Foreskin keratinocyte (primary cell): ENCODE measurements at places on chromosomes 7 and 10.

DNA sequence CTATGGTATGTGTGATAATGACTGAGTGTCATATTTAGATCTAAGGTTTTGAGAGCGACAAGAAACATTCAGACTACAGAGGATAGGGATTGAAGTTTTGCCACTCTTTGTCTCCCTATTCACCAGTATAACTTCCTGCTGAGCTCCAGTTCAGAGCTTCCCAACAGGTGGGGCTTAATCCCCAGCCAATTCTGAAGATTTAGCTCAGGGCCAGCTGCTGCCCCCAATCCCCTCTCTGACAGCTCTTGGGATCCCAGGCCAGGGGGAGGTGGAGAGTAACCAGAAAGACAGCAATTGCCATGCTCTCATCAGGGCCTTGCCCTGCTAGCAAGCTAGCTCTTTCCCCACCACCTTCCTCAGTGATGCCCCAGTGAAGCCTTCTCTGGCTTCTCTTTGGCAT lies 57.8 kb downstream of the TRIL start:
- DNase-seq: no peak

GRCh38 chr10:44959247-44960087 lies at the start of gene RASSF4:
Gene RASSF4 (plus strand): TSS chr10:44959802. CDS start chr10:44970203, 10,401 bp downstream.
- peak; percentile 40 for DNase-seq

- DNase-seq: no peak
These were observed 46.1 kb upstream of the FMC1 start for GRCh38 chr7:139294951-139295575.

DNA sequence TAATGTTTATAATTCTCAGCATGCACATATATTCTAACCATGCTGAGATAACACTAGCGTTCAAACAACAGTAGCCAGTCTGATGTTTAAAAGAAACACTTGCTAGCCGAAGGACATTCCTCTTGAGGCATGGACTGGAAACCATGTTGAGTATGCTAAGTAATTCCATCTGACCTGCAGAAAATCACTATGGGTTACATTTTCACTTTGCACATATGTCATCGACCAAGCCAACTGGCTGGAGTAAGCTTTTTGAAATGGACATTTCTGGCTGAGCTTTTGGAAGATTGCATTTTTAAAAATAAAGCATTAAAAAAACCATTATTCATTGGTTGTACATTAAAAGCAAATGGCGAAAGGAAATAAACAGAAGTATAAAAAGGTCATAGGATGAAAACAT lies 88.2 kb downstream of the BBS9 start:
- DNase-seq: no peak

GRCh38 chr7:130417213-130417612 lies 23.6 kb downstream of the CEP41 start:
- DNase-seq: no peak

GRCh38 chr10:76317078-76317477 lies 885.7 kb downstream of the LRMDA start:
- no peak for DNase-seq

GRCh38 chr10:109022417-109023049 lies 900.8 kb downstream of the XPNPEP1 start:
- no peak for DNase-seq
